IPS DF 6.9 (cell line): ENCODE measurements at places on chromosomes 2 and 18.
A peak's percentile ranks its signal among the peaks of the same experiment; 100 is the strongest.

- DNase-seq, result no peak
Measured at GRCh38 chr2:150621526-150622213, 134.2 kb upstream of the RND3 start.

GRCh38 chr2:129888896-129889295, 90.6 kb upstream of the RAB6C start:
- DNase-seq, result no peak

DNA sequence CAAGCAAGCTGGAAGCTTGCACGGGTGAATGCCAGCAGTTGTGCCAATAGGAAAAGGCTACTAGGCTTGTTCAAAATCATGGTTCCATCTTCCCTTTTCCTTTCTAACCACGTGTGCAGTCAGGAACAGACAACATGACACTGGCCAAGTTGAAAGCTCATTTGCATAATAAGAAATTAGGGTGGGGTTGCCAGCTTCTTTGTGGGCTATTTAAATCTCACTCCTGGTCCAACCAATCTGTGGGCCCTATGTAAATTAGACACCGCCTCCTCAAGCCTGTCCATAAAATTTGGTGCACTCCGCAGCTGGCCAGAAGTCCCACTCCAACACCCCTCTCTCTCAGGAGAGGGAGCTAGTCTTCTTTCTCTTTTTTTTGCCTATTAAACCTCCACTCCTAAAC, 1948.4 kb upstream of the PIK3C3 start:
- DNase-seq, result no peak

GRCh38 chr2:151845884-151846283, 17.7 kb upstream of the ARL5A start:
- no peak for DNase-seq

DNA sequence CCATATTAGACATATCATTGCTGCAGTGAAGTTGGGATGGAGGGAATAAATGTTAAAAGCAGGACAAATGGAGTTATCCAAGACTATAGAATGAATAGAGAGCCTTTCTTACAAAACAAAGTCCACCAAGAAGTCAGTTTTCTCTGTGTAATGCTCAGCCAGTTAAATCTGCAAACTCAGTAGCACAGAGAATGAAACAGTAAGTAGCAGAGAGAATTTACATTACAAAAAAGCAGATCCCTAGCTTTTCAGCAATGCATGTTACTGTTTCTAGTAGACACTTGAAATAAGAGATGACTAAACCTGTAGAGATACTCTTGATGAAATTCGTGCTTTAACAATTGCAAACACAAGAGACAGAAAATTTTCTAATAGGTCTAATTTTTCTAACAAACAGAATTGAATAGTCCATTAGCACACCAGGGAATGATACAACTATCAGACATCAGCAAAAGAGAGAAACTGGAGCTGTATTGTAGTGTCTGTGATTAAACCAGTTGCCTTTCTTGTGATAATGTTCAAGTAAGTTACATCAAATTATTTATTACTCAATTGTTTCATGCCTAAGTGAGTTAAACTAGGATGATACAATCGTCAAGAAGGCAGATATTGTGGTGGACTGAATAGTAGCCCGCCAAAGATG, 322.2 kb upstream of the DDX18 start:
- no peak for DNase-seq

- no peak for DNase-seq
Measured at GRCh38 chr2:46989491-46990230, 74.1 kb upstream of the MCFD2 start.

- no peak for DNase-seq
Measured at GRCh38 chr2:207725873-207726578, 14.6 kb downstream of the CCNYL1 start.

- no peak for DNase-seq
Measured at GRCh38 chr2:73935641-73936040, 9.0 kb downstream of the DGUOK start.

DNA sequence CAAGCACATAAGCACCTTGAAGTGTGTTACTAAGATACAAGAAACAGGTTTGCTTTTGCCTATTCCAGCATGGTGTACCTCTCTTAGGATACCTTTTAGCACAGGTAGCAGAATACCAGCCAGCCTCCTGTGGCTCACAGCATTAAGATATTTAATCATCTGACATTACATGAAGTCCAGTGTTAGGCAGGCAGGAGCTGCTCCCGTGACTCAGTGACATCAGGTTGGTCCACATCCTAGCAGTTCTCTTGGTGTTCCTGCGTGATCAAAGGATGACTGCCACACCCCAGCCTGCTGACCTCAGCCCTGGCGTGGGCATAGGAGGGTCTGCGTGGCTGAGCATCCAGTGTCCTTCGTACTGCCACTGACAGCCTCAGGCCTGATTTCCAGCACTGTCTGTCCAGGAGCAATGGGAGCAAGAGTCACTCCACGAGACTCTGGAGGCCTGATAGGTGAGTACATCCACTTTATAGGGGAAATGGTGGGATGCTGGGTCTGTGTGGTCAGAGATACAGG, 3.6 kb upstream of the DTYMK start:
- no peak for DNase-seq

DNA sequence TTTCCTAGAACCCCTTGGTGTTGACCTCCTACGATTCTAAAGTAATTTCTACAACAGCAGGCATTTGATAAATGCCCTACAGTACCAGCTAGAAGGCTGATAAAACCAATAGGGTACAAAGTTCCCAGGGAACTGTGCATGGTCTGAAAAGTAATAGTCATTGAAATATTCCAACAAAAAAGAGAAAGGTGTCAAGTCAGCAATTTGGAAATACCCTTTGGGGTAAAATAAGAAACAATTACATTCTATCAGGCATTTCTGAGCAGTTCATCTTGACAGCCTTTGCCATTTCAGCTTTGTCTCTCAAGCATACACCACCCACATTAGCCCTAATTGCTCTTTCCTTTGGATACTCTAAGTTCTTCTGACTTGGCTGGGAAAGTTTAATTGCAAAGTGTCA, 542.9 kb upstream of the DDX18 start:
- no peak for DNase-seq

DNA sequence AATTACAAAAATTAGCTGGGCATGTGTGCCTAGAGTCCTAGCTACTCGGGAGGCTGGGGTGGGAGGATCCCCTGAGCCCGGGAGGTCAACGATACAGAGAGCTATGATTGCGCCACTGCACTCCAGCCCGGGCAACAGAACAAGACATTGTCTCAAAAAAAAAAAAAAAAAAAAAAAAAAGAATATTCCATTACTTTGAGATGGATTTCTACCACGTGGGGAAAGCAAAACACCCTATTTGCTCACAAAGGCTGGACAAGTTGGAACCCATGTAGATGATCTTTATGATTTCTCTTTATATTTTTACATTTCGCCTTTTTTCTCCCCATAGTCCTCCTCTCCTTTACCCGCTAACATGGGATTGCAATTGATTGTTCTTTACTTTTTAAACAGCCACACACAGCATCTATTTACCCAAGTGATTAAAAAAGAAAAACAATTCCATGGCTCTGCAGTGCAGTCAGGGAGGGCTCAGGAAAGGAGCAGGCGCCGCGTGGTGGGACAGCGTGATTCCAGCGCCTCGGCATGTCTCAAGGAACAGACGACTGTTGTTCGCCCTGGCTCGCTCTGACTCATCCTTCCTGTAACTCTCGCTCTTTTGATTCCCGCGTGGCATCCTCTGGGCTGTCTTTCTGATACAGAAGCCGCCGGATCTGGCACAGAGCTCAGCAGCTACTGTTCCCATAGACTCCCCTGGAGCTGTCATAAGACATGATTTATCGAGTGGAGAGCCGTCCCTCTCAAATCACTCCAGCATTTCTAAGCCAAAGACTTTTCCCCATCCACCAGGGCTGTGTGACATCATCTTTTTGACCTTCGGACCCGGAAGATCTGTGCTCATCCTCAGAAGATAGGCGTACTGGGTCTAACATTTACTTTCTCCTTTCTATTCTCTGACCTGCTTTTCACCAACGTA, 230.4 kb upstream of the AGAP1 start:
- peak; percentile 9 for DNase-seq

- DNase-seq, result no peak
Measured at GRCh38 chr2:128805237-128805636, 486.6 kb upstream of the HS6ST1 start.

- no peak for DNase-seq
Measured at GRCh38 chr2:42901076-42901640, 108.8 kb upstream of the HAAO start.

- no peak for DNase-seq
Measured at GRCh38 chr2:86302320-86302719, 35.1 kb downstream of the REEP1 start.

GRCh38 chr2:231413456-231413855, 17.9 kb downstream of the B3GNT7 start:
- no peak for DNase-seq

- no peak for DNase-seq
Measured at GRCh38 chr18:58541789-58542425, 87.0 kb downstream of the ALPK2 start.

- DNase-seq, result no peak
Measured at GRCh38 chr2:23684395-23685176, 242.3 kb downstream of the ATAD2B start.

GRCh38 chr18:79453816-79454735, 58.3 kb downstream of the NFATC1 start:
- DNase-seq, result no peak

DNA sequence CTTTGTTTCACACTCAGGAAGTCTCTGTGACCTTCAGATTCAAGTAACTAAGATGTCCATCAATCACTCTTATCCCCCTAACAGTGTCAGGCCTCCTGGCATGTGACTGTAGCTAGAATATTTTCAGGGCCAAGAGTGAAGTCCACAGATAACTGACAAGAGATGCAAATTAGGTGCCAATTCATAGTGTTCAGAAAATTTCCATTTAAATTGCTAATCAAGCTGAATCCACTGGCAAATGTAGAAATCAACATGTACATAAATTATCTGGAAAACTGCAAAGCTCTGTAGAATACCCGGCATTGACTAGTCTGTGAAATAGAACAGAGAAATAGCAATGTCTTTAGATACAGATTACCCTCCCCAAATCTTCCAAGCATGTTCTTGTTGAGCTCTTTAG, 38.6 kb upstream of the ARL4C start:
- DNase-seq, result no peak

DNA sequence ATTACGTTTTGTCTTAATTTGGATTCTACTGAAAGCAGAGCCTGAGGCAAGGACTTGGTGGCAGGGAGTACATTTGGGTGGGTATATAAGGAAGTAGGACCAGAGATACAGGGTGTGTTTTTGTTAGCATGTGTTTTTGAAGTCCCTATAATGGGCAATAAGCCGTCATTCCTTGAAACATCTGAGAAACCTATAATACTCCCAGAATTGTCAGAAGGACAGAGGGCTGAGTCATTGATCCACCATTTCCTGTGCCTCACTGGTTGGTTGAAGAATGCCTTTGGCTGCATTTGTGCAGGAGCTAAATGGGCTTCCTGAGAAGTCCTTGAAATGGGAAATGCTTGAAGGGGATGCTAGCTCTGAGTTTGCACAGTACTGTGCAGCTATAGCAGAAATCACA, 281.8 kb upstream of the ZEB2 start:
- peak; percentile 2 for DNase-seq

GRCh38 chr2:10331702-10332401, 29.1 kb downstream of the HPCAL1 start:
- DNase-seq, result no peak

- no peak for DNase-seq
Measured at GRCh38 chr2:148161909-148162435, 141.1 kb downstream of the MBD5 start.

DNA sequence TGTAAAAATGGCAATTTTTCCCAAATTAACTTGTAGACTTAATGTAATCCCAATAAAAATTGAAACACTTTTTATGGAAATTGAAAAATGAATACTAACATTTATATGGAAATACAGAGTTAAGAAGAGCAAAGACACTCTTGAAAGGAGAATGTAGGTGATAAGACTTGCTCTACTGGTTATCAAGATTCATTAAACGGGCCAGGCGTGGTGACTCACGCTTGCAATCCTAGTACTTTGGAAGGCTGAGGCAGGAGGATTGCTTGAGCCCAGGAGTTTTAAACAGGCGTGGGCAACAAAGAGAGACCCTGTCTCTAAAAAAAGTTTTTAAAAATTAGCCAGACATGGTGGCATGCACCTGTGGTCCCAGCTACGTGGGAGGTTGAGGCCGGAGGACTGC, 29.5 kb upstream of the ZNF396 start:
- no peak for DNase-seq

DNA sequence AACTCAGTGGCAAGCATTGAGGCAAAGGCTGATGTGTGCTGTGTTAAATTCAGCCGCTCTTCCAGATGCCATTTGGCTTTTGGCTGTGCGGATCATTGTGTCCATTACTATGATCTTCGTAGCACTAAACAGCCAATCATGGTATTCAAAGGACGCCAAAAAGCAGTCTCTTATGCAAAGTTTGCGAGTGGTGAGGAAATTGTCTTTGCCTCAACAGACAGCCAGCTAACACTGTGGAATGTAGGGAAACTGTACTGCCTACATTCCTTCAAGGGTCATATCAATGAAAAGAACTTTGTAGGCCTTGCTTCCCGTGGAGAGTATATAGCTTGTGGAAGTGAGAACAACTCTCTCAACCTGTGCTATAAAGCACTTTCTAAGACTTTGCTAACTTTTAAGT, 195.5 kb upstream of the RAB12 start:
- DNase-seq, result no peak

- no peak for DNase-seq
Measured at GRCh38 chr2:156435396-156435717, 822 bp upstream of the GPD2 start.

GRCh38 chr2:49686897-49687442, 532.7 kb upstream of the FSHR start:
- no peak for DNase-seq

DNA sequence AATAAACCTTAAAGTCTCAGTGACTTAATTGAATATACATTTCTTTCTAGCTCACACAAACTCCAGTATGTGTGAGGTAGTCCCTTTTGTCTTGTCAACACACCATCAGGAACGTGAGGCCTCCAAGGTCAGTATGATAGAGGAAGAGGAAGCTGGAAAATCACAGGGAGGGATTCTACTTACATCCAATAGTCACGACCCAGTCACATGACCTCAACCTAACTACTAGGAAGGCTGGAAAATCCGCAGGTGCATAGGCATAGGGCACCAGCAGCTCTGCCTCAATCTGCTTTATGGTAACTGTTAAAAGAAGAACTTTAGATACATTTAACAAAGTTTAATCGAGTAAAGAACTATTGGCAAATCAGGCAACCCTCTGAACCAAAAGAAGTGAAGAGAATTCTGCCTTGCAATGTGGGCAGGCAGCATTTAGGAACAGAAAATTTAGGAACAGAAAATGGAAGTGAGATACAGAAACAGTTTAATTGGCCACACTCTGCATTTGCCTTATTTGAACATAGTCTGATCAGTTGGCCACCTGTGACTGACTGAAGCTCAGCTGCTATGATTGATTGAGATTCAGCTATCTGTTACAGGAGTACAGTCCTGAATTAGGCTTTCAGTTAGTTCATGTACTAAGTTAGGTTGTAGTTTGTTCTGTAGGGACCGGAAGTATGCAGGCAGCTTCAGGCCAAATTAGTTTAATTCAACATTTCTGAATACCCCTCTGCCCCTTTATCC, 165.0 kb upstream of the PARD3B start:
- no peak for DNase-seq

DNA sequence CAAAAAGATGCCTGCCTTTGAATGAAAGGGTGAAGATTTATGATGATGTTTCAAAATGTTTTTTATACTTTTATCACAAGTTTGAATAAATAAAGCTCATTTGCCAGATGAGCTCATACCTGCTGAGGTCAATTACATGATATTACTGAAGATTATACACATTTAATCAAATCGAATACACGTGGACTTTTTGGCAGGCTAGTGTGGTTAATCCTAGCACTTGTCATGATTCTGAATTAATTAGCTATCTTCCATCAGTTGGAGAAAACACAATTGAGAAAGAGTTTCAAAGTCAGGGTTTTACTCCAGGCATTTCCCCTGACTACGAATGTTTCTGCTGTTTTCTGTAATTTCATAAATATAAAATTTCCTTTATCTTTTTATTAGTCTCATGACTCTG, 54.4 kb downstream of the LRPPRC start:
- DNase-seq, result no peak
